Right forelimb (tissue), 1 donor: ENCODE measurements at places on chromosomes 16 and 17.

DNA sequence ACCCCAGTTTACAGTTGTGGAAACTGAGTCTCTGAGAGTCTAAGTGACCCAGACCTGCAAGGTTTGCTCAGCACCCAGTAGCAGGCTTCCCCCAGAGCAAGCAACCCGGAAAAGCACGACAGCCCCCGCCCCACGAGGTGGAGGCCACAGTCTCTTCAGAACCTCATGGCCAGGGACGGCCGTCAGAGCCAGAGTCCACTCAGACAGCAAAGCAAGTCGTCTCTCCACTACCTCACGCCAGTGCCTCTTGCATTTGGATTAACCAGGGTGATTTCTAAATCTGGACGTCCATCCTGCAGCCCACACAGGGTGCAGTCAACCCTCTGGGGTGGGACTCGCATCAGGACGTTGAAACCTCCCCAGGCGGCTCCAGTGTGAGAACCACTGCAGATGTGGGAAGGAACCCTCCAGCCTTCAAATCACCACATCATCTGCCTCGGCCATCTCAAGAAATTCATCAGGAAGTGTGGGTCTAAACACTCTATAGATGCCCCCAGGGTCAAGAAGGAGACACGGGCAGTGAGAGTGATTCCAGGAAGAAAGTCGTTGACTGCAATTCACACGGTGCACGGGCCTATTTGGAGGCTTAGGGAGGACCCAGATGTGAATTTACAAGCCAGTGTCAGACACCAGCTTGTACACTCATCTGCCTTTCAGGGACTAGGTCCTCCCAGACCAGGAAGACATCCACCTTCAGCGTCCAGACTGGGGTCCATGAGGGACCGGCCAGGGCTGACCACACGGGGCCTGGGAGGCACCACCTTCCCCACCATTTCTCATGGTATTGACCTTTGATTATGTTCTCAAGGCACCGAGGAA, 20.2 kb upstream of the RBFOX3 start:
- DNase-seq = no peak

- no peak for DNase-seq
Measured at GRCh38 chr17:44014133-44014436, 678 bp downstream of the TMEM101 start.

- DNase-seq = no peak
Measured at GRCh38 chr17:418421-418751, 65.8 kb upstream of the RPH3AL start.

GRCh38 chr16:55149622-55150021, 174.4 kb upstream of the IRX6 start:
- DNase-seq = no peak

DNA sequence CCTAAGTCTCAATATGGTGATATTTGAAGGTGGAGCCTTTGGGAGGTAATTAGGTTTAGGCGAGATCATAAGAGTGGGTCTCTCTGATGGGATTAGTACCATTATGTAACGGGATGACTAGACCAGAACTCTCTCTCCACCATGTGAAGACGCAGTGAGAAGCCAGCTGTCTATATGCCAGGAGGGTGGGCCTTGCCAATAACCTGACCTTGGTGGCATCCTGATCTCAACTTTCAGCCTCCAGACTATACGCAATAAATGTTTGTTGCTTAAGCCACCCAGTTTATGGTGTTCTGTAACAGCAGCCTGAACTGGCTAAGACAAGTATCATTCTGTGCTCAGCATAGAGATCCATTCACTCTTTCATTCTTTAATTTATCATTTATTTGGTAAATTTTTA, 167.2 kb upstream of the CDH11 start:
- DNase-seq = no peak

- DNase-seq = peak; percentile 78
Measured at GRCh38 chr17:43665084-43665936, 3.6 kb upstream of the MEOX1 start.

GRCh38 chr17:4986403-4986802, 1.1 kb downstream of the CAMTA2 start:
- DNase-seq = no peak

DNA sequence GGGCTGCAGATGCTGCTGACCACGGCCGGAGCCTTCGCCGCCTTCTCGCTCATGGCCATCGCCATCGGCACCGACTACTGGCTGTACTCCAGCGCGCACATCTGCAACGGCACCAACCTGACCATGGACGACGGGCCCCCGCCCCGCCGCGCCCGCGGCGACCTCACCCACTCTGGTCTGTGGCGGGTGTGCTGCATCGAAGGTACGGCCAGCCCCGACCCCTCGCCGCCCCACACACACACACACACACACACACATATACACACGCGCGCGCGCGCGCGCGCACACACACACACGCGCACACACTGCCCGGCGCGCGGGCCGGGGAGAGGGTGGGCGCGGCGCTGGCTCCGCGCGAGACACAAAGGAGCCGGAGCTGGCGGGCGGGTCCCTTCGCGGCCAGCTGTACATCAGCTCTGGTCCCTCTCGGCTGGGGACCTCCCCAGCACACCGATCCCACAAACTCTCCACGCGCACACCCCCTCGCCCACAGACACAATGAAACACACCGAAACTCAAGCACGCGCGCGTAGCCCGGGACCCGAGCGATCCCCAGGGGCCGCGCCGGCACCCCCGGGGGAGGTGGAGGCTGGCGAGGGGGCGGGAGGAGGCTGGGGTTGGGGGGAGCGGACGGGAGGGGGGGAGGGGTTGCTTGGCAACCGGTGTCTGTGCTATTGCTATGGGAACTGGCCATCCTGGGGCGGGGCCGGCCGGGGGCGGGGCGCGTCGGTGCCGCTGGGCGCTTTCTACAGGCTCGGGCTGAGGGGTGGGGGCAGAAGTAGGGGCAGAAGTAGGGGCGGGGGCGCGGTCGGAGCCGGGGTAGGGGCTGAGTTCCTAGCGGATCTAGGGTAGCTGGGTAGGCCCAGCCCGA, 658 bp downstream of the CACNG4 start:
- peak; percentile 77 for DNase-seq

- no peak for DNase-seq
Measured at GRCh38 chr16:68665501-68665900, 20.4 kb downstream of the CDH3 start.

GRCh38 chr16:55500530-55501011, 8.3 kb upstream of the LPCAT2 start:
- DNase-seq = peak; percentile 74

DNA sequence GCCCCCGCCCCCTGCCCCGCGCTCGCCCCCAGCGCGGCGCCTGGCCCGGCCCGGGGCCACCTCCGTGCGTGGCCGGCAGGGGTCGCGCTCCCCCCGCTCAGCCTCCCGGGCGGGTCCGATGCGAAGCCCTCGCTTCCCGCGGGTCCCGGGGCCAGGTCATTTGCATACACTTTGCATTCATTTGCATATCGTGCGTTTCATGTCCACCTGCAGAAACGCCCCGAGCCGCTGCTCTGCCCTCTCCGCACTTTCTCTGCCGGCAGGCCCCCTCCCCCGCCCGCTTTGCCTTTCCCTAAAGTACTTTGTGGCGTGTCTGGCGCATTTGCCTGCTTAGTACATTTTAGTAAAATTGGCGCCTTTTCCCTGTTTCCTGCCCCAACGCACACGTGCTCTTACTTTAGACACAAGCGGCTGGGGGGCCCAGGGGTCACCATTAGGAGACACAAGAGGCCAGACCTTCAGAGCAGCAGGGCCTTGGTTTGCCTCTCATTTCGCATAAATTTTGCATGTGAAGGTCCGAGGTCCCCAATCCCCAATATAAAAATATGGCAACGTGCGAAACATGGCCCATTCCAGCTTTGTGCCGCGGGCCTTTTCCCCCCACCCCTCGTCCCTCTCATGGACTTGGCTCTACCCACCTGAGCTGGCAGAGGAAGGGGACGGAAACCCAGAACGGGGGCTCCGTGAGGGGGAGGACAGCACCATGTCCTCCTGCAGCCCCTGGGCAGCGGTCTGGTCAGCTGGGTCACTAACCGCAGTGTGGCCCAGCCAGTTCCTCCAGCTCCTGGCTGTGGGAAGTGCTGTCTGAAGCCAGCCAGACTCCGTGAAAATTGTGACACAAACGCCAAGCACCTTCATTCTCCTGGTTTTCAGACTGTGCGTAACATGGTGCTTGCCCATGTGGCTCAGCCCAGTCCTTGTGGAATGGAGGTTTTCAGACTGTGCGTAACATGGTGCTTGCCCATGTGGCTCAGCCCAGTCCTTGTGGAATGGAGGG, 34.8 kb downstream of the CBFA2T3 start:
- DNase-seq = peak; percentile 75

GRCh38 chr17:50194140-50194933, 7.1 kb downstream of the COL1A1 start:
- no peak for DNase-seq

DNA sequence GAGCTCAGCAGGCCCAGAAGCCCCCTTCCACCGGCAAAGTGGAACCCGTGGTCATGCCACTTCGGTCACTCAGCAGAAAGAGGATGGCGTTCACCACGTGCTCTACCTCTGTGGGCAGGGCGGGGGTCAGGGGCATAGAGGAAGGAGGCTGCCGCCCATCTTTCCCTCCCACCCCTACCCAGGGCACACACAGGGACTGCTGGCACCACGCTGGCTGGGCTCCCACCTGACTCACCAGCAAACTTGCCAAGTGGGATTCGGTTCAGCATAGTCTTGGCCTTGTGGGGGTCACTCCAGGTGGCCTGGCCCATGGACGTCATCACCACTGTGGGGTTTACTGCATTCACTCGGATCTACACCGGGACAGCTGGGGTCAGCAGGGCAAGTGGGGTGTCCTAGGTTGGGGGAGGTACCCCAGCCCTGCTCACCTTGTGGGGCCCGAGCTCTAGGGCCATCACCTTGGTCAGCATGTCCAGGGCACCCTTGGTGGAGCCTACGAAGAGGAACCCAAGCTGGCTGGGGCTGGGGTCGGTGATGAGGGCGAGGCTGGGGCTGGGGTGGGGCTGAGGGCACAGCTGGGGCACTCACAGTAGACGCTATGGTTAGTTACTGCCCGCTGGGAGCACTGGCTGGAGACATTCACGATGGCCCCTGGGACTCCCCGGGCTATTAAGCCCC, 1.4 kb downstream of the DCXR start:
- DNase-seq = no peak

DNA sequence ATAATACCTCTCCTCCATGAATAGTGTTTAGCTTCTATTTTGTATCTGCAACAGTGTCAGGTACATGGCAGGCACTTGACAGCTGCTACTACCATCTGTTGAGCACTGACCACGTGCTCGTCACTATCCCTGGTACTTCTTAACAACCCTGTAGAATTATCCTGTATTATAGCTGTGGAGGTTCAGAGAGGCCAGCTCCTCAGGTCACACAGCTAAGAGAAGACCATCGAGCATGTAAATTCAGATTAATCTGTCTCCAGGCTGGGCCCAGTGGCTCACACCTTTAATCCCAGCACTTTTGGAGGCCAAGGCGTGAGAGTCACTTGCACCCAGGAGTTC, 26.3 kb downstream of the WSB1 start:
- no peak for DNase-seq

GRCh38 chr16:88809676-88810165, 2.0 kb downstream of the APRT start:
- no peak for DNase-seq

DNA sequence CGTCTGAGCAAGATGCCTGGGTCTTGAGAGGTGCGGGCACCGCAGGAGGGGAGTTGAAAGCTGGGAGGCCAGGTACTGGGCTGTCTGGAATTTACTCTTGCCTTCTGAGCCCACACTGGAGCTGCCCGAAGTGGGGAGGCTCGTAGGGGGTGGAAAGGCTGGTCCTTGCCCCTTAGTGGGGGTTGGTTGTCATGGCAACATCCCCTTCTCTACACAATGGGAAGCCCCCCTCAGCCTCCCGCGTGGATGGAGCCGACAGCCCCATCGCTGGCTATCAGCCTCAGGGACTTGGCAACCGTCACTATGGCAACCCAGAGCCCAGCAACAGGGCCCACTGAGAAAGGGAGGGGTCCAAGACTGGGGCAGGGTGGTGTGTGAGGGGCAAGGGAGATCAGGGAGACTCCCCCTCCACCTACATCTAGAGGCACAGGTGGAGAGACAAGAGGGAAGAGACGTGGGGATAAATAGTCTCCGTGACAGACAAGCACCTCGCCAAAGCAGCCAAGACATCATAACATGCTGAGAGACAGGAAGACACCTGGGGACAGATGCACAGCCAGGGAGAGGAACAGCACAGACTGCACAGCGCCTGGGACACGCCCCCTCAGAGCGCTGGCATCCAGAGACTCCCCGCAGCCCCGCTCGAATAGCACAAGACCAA, 5.3 kb upstream of the DNAH2 start:
- no peak for DNase-seq
